ENCODE measurements at places on chromosomes 4 and X. TPM values are rescaled to one million over a fixed set of nuclear protein-coding genes. Genes with fewer than 3 reads are reported as not detected.

The LPAR4 gene
- total RNA-seq = 16.3 TPM

DNA sequence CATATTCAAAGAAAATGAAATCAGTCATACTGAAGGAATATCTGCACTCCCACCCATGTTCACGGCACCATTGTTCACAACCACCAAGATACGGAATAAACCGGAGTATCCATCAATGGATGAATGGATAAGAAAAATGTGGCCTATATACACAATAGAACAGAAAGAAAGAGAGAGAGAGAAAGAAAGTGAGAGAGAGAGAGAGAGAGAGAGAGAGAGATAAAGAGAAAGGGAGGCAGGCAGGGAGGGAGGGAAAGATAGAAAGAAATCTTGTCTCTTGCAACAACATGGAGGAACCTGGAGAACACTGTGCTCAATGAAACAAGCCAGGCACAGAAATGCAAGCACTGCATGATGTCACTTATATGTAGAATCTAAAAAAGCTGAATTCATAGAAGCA, 52.4 kb downstream of the ANKRD17 start:
- H3K4me3 ChIP-seq = no peak overlapping the region
- H3K36me3 ChIP-seq = no peaks in the 10 kb centered on the region
- H3K4me1 ChIP-seq = no peaks in the 10 kb centered on the region
- no peak overlapping the region for H3K27ac ChIP-seq

GRCh38 chr4:7103607-7104365, 35.9 kb upstream of the GRPEL1 start:
- H3K27ac ChIP-seq = no peak overlapping the region
- H3K4me1 ChIP-seq = peaks cover 10% of the 10 kb centered on the region
- H3K27me3 ChIP-seq = peaks cover 18% of the 10 kb centered on the region
- DNase-seq = no peak
- no peaks in the 10 kb centered on the region for H3K36me3 ChIP-seq

DNA sequence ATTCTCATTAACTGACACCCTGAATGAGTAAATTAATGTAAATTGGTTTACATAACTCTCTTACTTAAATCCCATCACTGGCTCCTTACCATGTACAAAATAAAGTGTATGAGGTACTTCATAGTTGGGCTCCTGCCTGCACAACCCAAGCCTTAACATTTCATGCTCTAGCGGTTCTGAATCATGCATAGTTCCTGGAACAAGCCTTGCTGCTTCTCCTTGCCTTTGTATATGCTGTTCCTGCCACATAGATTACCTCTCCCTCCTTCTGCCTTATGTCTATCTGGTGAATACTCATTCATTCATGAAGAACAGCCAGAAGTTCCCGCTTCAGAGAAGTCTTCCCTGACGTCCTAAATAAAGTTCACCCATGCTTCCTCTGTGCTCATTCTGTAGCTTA, 594.7 kb downstream of the SMARCA1 start:
- no peak overlapping the region for H3K4me3 ChIP-seq
- no peak for DNase-seq
- no peaks in the 10 kb centered on the region for H3K27me3 ChIP-seq
- H3K36me3 ChIP-seq = no peaks in the 10 kb centered on the region

The DUSP21 gene
- total RNA-seq = not detected

GRCh38 chr4:110135523-110135922, 62.9 kb downstream of the ELOVL6 start:
- H3K4me3 ChIP-seq = no peak overlapping the region
- no peak for DNase-seq
- no peak overlapping the region for H3K27ac ChIP-seq
- H3K27me3 ChIP-seq = no peaks in the 10 kb centered on the region
- peaks cover 2% of the 10 kb centered on the region for H3K4me1 ChIP-seq

The SPACA5 gene
- total RNA-seq = not detected

DNA sequence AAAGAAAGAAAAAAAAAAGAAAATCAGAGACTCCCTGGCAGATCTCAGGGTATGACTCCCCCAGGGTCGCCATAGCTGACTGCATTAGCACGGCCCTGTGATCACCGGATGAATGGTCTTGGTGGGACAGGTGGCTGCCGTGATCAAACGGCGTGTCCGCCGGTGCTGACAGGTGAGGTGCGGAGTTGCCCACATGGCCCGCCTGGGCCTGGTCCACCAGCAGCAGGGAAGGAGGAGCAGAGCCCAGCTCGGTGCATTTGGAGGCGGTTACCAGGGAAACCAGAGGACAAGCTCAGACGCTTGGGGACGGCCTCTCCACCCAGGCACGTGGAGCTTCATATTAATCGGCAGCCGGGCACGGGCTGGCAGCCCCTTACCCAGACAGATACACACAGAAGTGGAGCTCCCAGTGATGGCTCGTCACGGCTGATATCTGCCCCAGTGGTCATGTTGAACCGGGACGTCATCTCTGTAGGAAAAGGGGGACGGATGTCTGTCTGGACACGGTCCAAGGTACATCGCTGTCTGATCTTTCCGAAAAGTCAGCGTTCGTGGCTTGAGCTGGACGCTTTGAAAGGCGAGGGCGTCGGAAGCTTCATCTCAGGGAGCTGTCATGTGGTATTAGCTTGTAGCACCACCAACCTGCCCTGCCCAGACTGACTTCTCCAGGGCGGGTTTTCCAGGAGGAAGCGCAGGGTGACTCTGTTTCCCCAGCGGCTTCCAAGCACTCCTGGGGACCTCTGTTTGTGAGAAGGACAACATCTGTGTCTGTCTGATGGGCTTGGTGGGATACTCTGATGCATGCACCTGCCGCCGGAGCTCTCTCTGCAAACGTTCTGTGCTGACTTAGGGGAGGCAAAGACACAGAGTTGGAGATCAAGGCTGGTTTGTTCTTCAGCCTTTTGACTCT, 180.7 kb downstream of the CRLF2 start:
- H3K36me3 ChIP-seq = no peaks in the 10 kb centered on the region
- no peaks in the 10 kb centered on the region for H3K4me1 ChIP-seq
- DNase-seq = no peak
- H3K4me3 ChIP-seq = no peak overlapping the region
- H3K27me3 ChIP-seq = no peaks in the 10 kb centered on the region

DNA sequence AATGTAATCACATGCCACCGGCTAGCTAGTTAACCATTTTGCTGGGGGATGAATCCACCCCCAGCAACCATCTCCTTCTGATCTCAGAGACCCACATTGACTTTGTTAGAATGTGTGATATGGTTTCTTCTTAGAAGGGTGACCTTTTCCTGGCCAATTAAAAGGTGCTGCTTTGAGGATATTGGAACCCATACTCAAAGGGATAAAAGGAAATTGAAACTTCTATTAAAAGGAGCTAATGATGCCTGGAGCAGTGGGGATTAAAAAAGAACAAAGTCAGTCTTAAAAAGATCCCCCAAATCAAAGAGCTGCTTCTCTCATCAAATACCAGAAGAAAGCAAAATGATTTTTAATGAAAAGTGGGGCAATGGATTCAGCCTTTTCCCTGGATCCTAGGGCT, 214.1 kb downstream of the SHROOM3 start:
- DNase-seq = no peak
- H3K4me1 ChIP-seq = no peaks in the 10 kb centered on the region
- no peak overlapping the region for H3K4me3 ChIP-seq
- H3K27ac ChIP-seq = no peak overlapping the region
- H3K27me3 ChIP-seq = no peaks in the 10 kb centered on the region

DNA sequence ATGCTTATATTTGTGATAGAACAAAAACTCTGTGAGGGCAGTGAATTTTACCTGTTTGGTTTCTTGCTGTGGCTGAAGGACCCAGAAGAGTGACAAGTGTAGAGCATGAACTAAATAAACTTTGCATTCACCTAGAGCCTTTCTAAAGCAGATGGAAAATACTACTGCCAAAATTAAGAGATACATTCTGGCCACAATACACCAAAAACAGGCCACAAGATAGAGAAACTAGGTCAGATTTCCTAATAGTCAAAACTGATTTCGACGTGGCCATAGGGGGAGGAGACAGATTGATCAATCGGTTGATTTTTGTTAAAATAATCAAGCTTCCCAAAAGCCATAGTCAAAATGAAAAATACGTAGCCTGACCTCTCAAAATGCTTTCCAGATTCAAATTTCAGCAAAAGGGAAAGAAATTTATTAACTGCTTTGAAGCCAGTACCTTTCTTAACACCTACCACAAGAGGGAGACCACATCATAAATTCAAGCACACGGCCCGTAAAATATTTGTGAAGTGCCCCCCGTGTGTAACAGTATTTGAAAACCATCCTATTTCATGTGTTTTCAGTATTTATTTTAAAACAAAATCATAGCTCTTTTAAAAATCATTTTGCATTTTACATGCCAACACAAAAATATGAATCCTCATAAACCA, 132.4 kb downstream of the CORIN start:
- no peak for DNase-seq
- H3K36me3 ChIP-seq = no peaks in the 10 kb centered on the region
- no peaks in the 10 kb centered on the region for H3K4me1 ChIP-seq
- no peak overlapping the region for H3K27ac ChIP-seq

The LGI2 gene
- 4.8 TPM for total RNA-seq

GRCh38 chr4:118904935-118905334, 16.3 kb downstream of the SYNPO2 start:
- H3K27ac ChIP-seq = no peak overlapping the region
- no peaks in the 10 kb centered on the region for H3K27me3 ChIP-seq
- H3K36me3 ChIP-seq = no peaks in the 10 kb centered on the region
- no peak overlapping the region for H3K4me3 ChIP-seq
- no peak for DNase-seq
- no peaks in the 10 kb centered on the region for H3K4me1 ChIP-seq

DNA sequence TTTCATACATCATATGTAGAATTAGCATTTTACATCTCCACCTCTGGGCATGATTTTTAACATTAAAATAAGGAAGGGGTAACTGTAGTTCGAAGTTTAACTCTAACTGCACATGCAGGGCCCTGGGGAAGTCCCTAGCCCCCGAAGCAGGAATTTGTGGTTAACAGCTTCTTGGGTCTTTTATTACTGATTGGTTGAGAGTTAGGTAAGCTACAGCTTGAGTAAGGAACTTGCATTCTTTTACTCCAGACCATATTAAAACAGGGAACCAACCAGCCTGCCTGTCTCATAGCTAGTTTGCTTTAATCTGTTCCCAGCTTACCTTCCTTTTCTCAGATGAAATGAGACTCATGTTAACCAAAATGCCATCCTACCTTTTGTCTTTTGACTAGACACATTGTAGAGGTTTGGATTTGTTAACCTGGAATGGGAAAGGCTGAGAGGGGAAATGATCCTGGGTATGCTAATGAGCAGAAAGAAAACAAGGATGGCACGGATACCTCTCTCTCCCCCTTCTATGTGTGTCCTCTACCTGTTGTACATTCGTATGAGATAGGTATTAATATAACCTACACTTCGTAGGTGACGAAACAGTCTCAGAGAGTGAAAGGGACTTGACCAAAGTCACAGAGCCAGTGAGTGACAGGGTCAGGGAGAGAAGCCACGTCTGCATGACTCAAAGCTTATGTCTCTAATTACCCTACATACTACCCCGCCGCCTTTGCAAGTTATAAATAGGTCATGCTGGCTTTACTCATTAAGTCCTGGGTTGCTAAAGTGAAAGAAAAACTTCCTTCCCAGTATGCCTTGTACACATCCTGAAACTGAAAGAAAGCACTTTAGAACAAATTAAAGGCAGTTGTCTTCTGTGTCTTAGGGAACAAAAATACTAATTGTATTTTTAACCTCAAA, 119.5 kb upstream of the AFF2 start:
- no peak overlapping the region for H3K27ac ChIP-seq
- H3K27me3 ChIP-seq = no peaks in the 10 kb centered on the region
- no peak for DNase-seq
- no peaks in the 10 kb centered on the region for H3K4me1 ChIP-seq
- H3K4me3 ChIP-seq = no peak overlapping the region
- no peaks in the 10 kb centered on the region for H3K36me3 ChIP-seq

GRCh38 chr4:147057611-147058190, 112.0 kb upstream of the TTC29 start:
- DNase-seq = no peak
- no peaks in the 10 kb centered on the region for H3K27me3 ChIP-seq
- H3K27ac ChIP-seq = no peak overlapping the region
- H3K4me1 ChIP-seq = no peaks in the 10 kb centered on the region
- no peak overlapping the region for H3K4me3 ChIP-seq

GRCh38 chrX:112368371-112368770, 285.8 kb upstream of the TRPC5 start:
- no peaks in the 10 kb centered on the region for H3K27me3 ChIP-seq
- no peak overlapping the region for H3K27ac ChIP-seq
- no peak overlapping the region for H3K4me3 ChIP-seq
- no peaks in the 10 kb centered on the region for H3K36me3 ChIP-seq

The GPR173 gene
- total RNA-seq = 5.8 TPM

DNA sequence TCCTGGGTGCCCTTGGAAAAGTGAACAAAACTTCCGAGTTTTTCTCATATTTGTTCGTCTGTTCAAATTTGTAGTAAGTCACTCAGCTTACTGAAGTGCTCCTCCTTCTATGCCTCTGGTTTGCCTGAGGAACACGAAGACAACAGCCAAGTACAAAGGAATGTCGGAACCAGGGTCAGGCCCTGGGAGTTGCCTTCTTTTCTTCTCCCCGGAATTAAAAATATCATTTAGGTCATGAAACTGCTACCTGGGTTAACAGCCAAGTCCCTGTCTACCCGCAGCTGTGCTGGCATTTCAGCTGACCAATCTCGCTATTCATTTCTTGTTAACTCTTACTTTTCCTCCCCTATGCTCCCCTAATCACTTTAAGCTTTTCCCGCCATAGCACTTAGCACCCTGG, 137.6 kb upstream of the TEX13D start:
- no peaks in the 10 kb centered on the region for H3K36me3 ChIP-seq
- DNase-seq = no peak
- H3K27me3 ChIP-seq = no peaks in the 10 kb centered on the region
- H3K4me1 ChIP-seq = no peaks in the 10 kb centered on the region

The GIMD1 gene
- not detected for total RNA-seq

DNA sequence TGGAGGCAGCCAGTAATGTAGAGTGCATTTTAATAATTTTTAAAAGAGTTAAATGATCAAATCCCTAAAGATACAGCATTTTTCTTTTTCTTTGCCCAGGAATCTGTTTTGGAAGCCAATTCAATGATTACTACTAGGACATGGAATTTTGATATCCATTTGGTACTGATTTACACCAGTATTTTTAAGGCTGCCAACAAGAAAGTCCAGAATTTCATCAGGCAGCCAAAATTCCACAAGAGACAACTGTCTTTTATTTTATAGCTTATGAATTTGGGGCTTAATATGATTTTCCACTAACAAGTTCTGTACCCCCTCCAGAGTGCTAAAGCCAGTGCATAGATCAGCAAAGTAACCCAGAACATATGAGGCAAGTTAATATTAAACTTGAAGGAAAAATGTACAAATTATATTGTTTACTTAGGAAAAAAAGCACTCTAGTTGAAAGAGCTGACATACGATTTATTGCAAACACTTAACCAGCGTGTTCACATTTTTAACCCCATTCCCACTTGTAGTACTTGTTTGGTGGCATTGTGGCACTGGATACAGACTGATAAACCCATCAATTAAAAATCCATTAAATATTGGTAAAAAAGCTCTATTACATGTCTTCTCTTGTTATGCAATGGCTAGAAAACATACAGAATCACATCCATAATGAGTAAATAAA, 259.7 kb downstream of the DCHS2 start:
- no peak for DNase-seq
- no peaks in the 10 kb centered on the region for H3K36me3 ChIP-seq
- H3K4me3 ChIP-seq = no peak overlapping the region
- H3K4me1 ChIP-seq = no peaks in the 10 kb centered on the region

GRCh38 chr4:73606465-73606974, 13.7 kb downstream of the RASSF6 start:
- no peak overlapping the region for H3K27ac ChIP-seq
- no peaks in the 10 kb centered on the region for H3K4me1 ChIP-seq
- DNase-seq = no peak
- no peaks in the 10 kb centered on the region for H3K36me3 ChIP-seq
